Smooth muscle cell of the pulmonary artery (primary cell): ENCODE measurements at places on chromosomes 6 and 20. TPM values are rescaled to one million over a fixed set of nuclear protein-coding genes. Genes with fewer than 3 reads are reported as not detected.

The IPCEF1 gene
- total RNA-seq: 0.07 TPM in 1 of 2 replicates, not detected in the other

The PPP1R14C gene
- 2.1 and 7.4 TPM in 2 replicates for total RNA-seq

The FARS2 gene
- total RNA-seq: 22.4 and 22.9 TPM in 2 replicates

The TDP2 gene
- total RNA-seq: 28.9 and 30.4 TPM in 2 replicates

The PRR18 gene
- not detected in 2 replicates for total RNA-seq

The COL9A1 gene
- total RNA-seq: not detected in 2 replicates

The SLC17A2 gene
- total RNA-seq: 0.07 TPM in 1 of 2 replicates, not detected in the other

The PTCHD4 gene
- 4.4 and 6.2 TPM in 2 replicates for total RNA-seq

The ECT2L gene
- 0.07 TPM in 1 of 2 replicates, not detected in the other for total RNA-seq

The CPNE5 gene
- total RNA-seq: 0.17 and 0.20 TPM in 2 replicates

The MEP1A gene
- not detected in 2 replicates for total RNA-seq

The STX11 gene
- 0.85 and 1.6 TPM in 2 replicates for total RNA-seq

The NKX2-2 gene
- total RNA-seq: not detected in 2 replicates

The SIRPD gene
- total RNA-seq: not detected in 2 replicates
